Effector memory CD4-positive, alpha-beta T cell (primary cell): ENCODE measurements at places on chromosomes 2 and 18.

DNA sequence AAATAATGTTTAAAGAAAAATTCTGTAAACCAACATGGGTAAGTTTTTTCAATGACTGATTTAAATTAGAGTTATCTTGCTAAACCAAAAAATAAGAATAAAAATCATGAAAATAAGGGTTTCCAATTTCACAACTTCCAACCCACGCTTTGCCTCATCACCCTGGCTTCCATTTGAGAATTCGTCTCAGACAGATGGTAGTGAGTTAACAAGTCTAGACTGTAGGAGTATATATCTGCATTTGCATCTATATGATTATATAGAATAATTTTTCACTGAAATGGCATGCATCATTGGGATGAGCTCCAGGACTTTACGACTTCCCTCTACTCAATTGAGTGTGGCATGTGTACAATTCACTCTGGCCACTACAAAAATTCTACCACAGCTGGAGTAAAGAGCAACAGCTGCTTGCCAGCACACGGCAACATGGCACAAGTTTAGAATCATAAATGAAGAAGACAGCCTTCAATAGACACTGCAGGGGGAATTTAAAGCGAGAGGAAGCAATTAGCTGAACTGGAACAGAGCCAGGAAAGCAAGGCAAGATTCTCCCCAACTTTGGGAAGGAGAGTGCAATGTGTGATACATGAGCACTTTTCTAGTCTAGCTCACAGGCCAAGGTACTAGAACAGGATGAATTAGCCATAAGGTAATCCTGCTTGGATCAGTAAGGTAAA is 1673.5 kb upstream of the CELF4 start:
- no peak for DNase-seq

DNA sequence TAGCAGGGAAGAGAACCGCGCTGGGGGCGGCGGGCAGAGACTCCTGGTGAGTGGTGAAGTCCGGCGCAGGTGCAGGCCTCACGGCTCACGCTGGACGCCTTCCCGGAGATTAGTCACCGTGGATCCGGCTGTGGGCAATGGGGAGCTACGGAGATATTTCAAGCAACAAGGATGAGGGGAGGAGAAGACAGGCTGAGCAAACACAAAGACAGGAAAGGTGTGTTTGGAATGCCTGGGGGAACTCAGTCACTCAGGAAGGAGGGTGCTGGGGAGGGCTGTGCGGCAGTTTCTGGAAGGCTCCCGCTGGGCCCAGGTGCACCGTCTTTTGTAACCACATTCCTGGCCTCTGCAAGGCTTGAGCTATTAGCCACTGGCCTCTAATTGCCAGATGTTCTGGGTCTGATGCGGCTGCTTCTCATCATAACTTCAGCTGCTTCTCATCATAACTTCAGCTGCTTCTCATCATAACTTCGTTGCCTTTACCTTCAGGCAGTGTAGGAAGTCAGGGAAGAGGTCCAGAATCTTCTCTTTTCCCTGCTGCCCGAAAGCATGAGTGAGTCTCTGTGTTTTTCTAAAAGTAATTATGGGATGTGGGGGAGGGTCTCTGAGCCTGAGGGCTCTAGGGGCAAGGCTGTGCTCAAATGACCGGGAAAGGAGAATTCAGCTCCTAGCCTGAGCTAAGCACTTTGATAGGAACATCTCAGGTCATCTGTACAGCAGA is 118.9 kb downstream of the PXDN start:
- DNase-seq = no peak

DNA sequence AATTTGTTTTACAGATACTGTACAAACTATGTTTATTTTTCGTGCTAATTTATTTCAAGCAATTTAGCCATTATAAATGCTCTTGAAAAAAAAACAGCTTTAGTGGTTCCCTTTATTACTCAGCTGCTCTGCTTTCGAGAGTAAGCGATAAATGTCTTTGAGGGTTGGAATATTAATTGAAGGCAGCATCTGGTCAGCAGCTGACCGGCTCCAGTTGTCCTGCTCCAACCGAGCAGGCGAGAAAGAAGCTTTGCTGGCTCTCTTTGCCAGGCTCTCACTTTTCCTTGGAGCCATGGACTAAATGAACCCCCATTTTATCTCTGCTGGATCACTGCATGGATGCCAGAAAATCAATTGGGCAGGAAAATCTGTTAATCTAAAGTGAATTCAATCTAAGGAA is 147.4 kb downstream of the LNPK start:
- no peak for DNase-seq

DNA sequence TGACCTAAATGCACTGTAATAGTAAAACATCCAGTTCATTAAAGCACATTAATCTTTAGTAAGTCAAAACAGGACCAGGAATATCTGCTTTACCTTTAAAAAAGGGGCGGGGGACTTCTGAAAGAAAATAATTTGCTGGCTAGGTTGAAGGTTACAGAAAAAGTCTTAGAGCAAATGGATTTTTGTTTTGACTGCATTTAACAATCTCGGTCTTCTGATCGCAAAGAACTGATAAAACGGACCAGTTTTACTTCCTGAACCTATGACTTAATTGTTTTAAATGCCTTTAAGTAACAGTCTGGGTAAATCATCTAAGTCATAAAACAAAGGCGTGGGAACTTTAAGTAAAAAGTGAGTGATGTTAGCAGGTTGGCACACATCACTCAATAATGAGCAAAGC is 783 bp downstream of the BUB1 start:
- DNase-seq = no peak

- DNase-seq = no peak
Observed at GRCh38 chr2:8564475-8564874, 117.4 kb upstream of the ID2 start.

DNA sequence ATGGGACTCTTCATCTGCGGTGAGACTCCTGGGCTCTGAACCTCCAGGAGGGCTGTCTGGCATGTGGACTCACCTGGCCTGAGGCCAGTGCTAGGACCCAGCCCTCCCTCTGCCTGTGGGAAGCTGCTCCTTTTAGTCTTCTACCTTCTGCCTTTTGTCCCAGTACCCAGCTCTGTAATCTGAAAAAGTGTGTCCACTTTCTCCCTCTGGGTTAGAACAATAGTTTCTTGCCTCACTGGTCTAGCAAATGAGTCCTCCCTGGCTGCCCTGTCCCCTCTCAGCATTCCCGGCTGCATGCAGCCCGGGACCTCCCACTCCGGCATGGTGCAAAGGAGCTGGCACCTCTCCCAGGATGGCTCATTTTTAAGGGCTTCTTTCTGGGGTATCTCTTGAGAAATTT is 25.9 kb downstream of the GKN2 start:
- no peak for DNase-seq

- DNase-seq = no peak
Observed at GRCh38 chr2:210842896-210843295, 286.5 kb downstream of the CPS1 start.

DNA sequence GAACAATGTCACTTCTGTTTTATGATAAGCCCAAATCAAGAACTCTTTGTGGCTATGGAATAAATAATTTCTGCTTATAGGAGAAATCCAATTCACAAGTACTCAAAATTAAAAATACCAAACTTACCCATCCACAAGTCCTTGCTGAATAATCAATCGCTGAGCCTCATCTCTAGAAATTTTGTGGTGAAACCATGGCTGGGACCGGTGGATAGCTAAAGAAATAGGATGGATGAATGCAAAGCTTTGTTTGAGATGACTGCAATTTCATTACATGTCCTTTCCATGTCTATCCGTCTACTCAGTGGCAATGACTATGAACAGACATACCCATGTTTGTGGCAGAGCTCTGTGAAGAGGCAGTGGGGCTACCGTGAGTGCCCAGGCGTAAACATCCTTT is 124.4 kb downstream of the GRB14 start:
- DNase-seq = no peak

- no peak for DNase-seq
Observed at GRCh38 chr2:139374296-139374850, 594.2 kb upstream of the NXPH2 start.

DNA sequence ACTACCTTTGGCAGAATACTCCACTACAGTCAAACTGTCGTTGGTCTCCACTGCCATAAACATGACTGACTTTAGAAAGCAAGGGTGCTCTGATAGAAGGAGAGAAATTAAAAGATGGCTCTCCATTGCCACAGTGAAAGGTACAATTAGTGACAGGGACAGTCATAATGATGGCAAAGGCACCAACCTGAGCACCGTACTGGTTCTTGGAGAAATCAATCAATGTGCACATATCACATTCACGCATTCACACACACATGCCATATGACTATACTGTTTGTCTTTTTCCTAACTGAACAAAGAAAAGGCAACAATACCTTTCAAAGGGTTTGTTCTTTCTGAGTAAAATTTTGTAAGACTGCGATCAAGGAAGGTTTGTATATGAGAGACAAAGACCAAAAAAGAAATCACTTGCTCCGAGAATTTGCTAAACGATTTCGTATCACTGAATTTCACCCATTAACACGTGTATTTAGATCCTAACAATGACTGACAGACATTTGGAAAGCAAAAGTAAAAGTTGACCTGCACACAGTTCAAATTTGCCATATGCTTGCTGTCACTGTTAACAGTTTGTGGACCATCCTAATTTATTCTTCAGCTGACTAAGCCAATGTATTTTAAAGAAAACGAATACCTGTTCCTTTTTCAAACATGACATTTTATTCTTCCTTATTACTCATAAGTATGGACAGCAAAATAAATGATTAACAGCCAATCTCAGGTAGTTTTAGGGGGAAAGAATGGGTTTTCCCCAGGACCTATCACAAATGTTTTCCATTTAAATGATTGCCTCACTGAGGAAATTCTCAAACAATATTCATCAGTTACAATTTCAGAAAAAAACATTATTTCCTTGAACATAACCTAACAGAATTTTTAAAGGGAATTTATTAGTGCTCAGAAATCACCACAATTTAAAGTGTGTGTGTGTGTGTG is 644.4 kb downstream of the ZEB2 start:
- no peak for DNase-seq

GRCh38 chr2:69846182-69847067 is 17.0 kb downstream of the GMCL1 start:
- no peak for DNase-seq

GRCh38 chr2:159262226-159262625 is 24.3 kb downstream of the WDSUB1 start:
- DNase-seq = no peak
